ENCODE measurements at places on chromosomes 1 and 21.

GRCh38 chr1:236149696-236150228, 7.4 kb downstream of the GPR137B start:
- DNase-seq, result no peak

DNA sequence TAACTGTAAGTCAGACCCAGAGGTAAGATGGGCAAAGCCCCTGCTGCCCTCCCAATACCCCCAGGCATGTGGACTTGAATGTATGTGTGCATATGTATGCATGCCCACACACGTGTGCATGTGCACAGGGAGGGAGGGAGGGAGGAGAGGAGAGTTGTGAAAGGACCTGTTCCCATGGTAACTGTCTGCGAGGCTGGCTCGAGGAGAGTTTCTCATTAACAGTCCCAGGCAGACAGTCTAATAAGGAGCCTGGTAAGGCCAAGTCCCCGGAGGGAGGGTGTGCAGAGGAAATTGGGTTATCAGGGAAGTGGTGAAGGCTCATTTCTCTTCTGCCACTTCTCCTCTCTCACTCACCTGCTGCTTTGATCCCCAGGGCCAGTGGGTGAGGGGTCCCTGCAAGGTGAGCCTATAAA, 74.9 kb downstream of the NFASC start:
- no peak for DNase-seq

DNA sequence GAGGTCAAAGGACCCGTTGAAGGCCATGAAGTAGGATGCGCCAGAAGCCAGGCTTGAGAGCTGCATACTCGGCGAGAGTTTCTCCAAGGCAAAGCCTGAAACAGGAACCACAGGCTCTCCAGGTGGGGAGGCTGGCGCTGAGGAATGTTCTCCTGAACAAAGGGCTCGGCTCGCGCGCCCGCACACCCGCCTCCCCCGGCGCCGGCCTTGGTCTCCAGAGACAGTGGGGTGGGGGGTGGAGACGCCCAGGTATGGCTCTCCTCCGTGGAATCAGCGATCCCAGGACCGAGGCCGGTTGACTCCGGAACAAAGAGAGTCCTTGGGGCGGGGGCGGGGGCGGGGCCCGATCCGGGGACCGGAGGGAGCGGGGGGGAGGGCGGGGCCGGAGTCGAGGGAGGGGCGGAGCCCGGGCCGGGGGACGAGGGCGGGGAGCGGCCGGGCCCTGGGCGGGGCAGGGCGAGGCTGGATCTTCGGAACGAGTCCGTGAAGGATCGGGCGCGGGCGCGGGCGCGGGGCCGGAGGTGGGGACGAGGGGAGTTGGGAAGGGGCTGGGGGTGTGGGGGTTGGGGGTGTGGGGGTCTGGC, 85.0 kb downstream of the NKAIN1 start:
- DNase-seq, result peak; percentile 59

- no peak for DNase-seq
These were observed 111.3 kb upstream of the SLC44A3 start for GRCh38 chr1:94708811-94709210.

Measured in stimulated activated CD4-positive, alpha-beta T cell treated with anti-CD3 and anti-CD28 coated beads, Interleukin-15, amount 100 ng/mL, for 48 hours (primary cell).